Right ventricle myocardium inferior (tissue), 1 donor: ENCODE measurements at places on chromosomes 5 and 9. TPM values are rescaled to one million over a fixed set of nuclear protein-coding genes. Genes with fewer than 3 reads are reported as not detected.

The CTSV gene
- not detected for total RNA-seq

The MYOZ3 gene
- total RNA-seq: 5.5 TPM

The STKLD1 gene
- 0.27 TPM for total RNA-seq

The ISL1 gene
- not detected for total RNA-seq

The CTNNA1 gene
- total RNA-seq: 322 TPM

The ARL14EPL gene
- total RNA-seq: not detected

The AGXT2 gene
- not detected for total RNA-seq

The SHISAL2B gene
- total RNA-seq: not detected

DNA sequence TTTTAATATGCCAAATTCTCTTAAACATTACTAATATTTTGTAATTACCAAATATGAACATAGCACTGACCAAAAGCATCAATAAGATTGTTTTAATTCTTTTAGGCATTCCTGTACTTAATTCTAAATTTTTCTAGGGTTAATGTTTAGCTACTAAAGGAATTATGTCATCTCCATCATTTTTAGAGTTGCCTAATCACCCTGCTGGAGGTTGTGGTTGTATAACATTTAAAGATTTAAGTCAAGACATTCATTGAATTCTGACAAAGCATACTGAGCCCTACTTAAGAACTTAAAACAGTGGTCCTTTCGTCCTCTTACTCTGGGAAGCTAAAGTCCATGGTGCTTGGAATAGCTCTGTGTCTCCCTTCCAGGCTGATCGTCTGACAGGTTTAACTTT lies 28.1 kb upstream of the DAB2 start:
- DNase-seq: no peak

DNA sequence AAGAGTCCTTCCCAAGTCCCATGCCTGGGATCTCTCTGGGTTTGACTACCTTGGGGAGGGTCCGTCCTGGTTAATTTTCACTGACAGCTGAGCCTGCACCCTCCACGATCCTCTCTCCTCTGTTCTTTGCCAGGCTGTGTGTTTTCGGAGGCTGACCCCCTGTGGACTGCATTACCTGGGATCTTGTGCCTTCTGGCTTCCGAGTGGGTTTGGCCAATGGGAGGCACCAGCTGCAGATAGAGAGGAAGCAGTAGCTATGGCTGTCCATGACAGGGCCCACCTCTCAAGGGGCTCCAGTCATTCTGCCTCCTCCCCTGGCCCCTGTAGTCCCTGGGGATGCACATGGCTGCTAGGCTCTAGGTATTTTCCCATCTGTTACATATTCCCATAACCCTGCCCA lies 285.0 kb downstream of the DMRT2 start:
- no peak for DNase-seq

DNA sequence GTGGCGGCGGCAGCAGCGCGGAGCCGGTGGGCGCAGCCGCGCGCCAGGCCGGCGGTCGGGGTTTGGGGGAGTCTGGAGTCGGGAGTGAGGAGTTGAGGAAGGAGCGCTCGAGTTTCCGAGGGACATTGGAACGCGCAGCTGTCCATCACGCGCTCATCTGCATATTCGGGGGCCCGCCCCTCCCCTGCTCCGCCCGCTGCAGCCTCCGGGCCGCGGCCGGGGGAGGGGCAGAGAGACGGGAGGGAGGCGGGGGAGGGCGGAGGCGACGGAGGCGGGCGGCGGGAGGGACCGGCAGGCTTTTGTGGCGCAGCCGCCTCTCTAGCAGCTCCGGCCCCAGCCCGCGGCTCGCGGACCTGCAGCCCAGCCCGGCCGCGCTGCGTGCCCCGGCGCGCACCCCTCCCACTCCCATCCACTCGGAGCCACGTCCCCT lies at the start of gene IRX2:
Gene IRX2, minus strand, starts transcription at position 86 of the 430 bp plus-strand sequence. CDS start 264 bp downstream, outside the sequence.
- peak; percentile 88 for DNase-seq

DNA sequence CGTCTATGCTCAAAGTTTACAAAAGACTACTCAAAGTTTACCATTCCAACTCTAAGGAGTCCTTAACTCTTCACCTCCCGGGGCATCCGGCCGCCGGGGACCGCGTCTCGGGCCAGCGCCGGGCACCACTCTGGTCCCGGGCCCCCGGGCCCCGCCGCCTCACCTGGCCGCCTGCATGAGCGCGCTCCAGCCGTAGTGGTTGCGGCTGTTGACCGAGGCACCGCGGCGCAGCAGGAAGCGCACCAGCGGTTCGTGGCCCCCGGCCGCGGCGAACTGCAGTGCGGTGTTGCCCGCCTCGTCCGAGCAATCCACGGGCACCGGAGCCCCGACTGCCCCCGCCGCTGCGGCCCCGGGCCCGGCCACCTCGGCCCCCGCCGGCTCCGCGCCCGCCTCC lies 388 bp downstream of the ANKS6 start:
- DNase-seq: no peak

DNA sequence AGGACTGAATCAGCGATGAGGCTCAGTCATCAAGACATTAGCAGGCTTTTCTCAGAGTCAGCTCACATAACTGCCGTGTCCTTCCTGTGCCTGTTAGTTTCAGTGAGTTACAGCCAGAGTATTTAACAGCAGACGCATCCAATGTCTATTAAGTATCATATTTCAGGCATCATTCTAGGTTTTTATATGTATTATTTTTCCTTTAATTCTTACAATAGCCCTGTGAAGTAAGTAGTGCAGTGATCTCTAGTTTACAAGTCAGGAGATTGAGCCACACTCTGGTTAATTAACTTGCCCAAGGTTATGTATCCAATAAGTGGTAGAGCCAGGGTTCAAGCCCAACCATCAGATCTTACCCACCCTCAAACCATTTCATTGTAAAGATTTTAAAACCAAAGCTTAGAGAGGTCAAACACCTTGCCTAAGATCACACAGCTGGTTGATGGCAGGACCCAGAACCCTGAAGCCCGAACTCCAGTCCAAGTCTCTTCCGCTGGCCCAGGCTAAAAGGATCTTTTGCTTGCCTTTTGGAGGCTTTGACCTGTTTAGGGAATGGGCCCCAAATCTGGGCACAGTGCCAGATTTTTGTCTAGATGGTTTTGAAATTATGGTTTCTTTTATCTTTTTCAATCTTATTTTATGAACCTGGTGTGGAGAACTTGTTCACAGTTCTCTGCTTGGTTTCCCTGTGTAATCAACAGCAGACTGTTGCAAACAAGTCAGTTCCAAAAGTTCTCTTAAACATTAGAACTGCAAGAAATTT lies 261.2 kb upstream of the CLINT1 start:
- DNase-seq: no peak

DNA sequence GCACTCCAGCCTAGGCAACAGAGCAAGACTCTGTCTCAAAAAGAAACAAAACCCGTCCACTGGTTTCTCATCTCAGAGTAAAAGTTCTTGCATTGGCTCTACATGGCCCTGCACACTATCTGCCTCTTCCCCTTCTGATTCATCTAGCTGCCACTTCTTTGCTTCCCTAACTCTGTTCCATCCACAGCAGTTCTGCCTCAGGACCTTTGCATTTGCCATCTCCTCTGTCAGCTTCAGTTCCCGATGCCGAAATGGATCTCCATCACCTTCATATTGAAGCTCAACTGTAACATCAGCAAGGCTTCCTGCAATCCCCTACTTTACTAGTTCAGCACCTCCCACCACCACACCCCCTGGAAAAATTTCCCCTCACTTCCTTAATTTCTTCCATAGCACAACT lies 1.2 kb upstream of the PIGO start:
- DNase-seq: no peak

- DNase-seq: no peak
These were observed 420.9 kb downstream of the SPOCK1 start for GRCh38 chr5:137078171-137078665.

DNA sequence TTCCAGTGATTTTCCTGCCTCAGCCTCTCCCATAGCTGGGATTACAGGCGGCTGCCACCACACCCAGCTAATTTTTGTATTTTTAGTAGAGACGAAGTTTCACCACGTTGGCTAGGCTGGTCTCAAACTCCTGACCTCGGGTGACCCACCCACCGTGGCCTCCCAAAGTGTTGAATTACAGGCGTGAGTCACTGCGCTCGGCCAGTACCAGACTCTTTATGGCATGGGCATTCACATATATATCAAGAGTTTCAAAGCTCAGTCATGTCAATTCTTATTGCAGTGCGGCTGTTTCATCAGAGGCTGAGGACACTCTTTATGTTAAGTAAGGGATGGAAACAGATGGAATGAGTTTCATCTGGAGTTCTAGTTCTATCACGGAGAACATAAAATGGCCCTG lies 315.2 kb upstream of the CDH6 start:
- no peak for DNase-seq

GRCh38 chr5:169538944-169539343 lies 44.6 kb upstream of the SPDL1 start:
- no peak for DNase-seq

DNA sequence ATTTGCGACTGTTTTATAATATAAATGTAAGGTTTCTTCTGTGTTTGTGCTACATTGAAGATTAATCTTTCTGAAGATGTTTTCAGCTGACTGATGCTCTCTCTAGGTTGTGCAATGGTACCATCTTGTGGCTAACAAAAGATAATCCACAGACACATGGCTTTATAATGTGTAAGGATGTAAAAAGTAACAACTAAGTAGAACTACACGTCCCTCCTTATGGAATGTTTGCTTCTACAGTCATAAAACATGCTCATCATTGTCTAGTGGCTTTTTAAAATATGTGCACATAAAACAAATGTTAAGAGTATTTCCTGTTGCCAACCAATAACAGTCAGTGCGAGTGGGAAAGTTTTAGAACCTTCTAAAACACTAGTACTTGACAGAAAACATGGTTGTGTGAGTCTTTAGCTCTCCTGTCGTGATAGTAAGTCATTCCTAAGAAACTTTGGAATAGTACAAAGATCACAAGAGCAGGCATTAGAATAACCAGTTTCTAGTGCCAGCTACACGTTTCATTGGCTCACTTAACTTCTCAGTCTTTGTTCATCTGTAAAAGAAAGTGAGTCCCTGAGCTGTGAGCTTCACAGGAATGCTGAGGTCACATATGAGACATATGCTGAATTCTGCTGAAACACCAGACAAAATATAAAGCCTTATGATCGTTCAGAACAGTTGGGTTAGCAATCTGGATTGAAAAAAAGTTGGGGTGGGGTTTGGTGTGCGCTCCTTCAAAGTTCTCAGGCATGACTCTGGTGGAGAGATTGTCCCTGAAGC lies 75.7 kb upstream of the GLIS3 start:
- no peak for DNase-seq

- DNase-seq: no peak
These were observed 40.3 kb upstream of the ADAMTSL1 start for GRCh38 chr9:18433620-18434019.

- DNase-seq: peak; percentile 72
These were observed 31.2 kb upstream of the AFAP1L1 start for GRCh38 chr5:149240354-149240998.

- DNase-seq: no peak
These were observed 177.9 kb upstream of the FST start for GRCh38 chr5:53302529-53302928.
